ENCODE measurements at places on chromosomes 1 and 21.
A peak's percentile ranks its signal among the peaks of the same experiment; 100 is the strongest.

- no peak overlapping the region for H3K4me3 ChIP-seq
- H3K27me3 ChIP-seq, result no peaks in the 10 kb centered on the region
- no peaks in the 10 kb centered on the region for H3K36me3 ChIP-seq
- H3K27ac ChIP-seq, result no peak overlapping the region
Measured at GRCh38 chr1:228420968-228421826, 4.5 kb upstream of the TRIM17 start.

GRCh38 chr1:82299656-82300055, 498.9 kb downstream of the ADGRL2 start:
- no peak overlapping the region for H3K4me3 ChIP-seq
- DNase-seq, result no peak
- H3K36me3 ChIP-seq, result no peaks in the 10 kb centered on the region
- no peak overlapping the region for H3K27ac ChIP-seq
- no peaks in the 10 kb centered on the region for H3K4me1 ChIP-seq

GRCh38 chr1:220809704-220810103, 23.0 kb downstream of the MTARC1 start:
- peaks cover 5% of the 10 kb centered on the region for H3K4me1 ChIP-seq
- no peak for DNase-seq
- H3K27me3 ChIP-seq, result no peaks in the 10 kb centered on the region
- no peak overlapping the region for H3K4me3 ChIP-seq
- H3K27ac ChIP-seq, result no peak overlapping the region
- no peaks in the 10 kb centered on the region for H3K36me3 ChIP-seq

DNA sequence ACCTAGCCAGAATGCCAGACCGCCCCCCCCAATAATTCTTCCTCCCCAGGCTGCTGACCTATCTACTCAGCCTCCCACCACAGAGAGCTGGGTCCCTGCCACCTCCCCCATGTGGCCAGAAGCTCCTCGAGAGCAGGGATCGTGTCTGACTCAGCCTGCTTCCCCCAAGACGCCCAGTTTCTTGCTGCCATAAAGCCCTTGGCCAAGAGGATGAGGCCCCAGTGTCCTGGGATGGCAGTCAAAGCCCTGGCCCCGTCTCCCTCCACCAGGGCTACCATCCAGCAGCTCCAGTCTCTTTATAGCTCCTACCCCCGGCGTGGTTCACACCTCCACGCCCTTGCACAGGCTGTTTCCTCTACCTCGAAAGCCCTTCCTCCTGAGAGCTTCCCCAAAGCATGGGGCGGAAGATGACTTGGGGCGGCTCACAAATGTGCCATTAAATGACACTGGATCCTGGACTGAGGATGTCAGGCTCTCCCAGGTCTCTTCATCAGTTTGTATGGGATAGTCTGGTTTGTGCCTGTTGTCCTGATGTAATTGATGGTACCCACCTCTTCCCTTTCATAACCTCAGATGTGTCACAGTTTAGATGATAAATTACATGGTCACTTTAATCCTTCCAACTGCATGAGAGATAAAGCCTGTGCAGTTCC, 13.2 kb downstream of the ADGRB2 start:
- no peak for DNase-seq
- no peak overlapping the region for H3K4me3 ChIP-seq
- H3K27me3 ChIP-seq, result no peaks in the 10 kb centered on the region
- H3K36me3 ChIP-seq, result no peaks in the 10 kb centered on the region
- no peak overlapping the region for H3K27ac ChIP-seq

GRCh38 chr1:28329395-28330153, 734 bp downstream of the MED18 start:
- peak; percentile 28 for DNase-seq
- peak overlapping the region; percentile 48 for H3K4me3 ChIP-seq

DNA sequence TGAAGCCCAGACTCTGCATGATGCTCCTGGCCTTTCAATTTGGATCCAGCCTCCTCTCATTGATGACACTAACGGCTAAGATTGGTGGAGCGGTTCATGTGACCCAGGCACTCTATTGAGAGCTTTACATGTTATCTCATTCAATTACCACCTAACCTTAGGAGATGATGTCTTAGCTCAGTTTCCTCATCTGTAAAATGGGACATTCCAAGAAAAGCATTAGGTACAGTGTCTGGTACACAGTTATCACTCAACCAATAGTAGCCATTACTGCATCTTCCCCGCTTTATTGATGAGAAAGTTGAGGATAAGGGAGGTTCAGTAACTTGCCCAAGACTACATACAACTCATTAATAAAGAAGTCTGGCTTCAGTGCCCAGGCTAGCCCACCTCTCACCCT, 17.0 kb downstream of the HEYL start:
- H3K4me3 ChIP-seq, result no peak overlapping the region
- H3K27ac ChIP-seq, result no peak overlapping the region
- no peaks in the 10 kb centered on the region for H3K4me1 ChIP-seq
- peaks cover 4% of the 10 kb centered on the region for H3K27me3 ChIP-seq
- H3K36me3 ChIP-seq, result no peaks in the 10 kb centered on the region
- DNase-seq, result no peak

DNA sequence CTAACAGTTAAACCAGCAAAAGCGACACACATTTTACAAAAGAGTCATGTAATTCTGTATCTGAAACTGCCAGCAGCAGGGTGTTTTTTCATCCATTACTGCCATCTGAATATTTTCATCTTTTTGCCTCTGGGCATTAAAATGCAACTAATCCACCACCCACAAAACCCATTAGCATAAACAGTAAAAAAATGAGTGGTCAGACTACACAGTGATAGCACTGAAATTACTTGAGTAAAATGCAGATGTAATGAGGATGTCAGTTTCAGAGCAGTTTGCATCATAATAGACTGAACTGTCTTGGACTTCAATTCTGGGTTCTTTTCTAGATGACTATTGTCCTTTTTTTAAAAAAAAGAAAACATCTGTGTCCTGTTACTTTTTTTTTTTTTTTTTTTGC, 132.3 kb downstream of the GABPA start:
- no peak overlapping the region for H3K27ac ChIP-seq
- H3K4me1 ChIP-seq, result no peaks in the 10 kb centered on the region
- no peak overlapping the region for H3K4me3 ChIP-seq
- DNase-seq, result peak; percentile 22

GRCh38 chr21:45465611-45466329, 60.8 kb downstream of the COL18A1 start:
- peaks cover 4% of the 10 kb centered on the region for H3K4me1 ChIP-seq
- DNase-seq, result peak; percentile 63
- H3K27ac ChIP-seq, result peak overlapping the region; percentile 53
- peaks cover 4% of the 10 kb centered on the region for H3K36me3 ChIP-seq
- H3K4me3 ChIP-seq, result no peak overlapping the region

DNA sequence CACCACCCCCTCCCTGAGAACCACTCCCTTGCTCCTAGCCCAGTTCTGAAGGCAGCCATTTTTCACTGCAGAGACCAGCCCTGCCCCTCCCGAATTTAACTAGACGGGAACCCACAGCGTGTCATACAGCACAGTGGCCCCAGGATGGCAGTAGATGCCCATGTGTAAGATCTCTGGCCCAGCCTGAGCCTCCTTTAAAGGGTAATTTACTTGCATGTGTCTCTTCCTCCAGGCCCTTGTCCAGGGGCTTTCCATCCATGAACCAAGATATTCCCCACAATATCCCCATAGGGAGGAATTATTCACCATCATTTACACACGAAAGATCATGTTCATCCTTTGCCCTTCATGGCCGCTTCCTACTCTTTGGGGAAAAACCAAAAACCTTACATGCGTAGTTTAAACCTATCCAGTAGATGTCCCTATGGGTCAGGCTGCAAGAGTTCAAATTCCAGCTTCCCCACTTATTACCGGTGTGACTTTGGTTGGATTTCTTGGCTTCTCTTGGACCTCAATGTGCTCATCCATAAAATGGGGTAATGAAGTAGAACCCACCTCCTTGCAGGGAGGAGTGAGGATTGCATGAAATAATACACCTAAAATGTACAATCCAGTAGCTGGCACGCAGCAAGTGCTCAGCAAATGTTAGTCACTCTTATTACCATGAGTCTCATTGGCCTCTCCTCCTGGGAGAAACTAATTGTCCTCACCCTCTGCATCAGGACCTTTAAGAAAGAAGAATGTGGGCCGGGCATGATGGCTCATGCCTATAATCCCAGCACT, 4.0 kb upstream of the LACTBL1 start:
- H3K4me1 ChIP-seq, result peaks cover 13% of the 10 kb centered on the region
- H3K27me3 ChIP-seq, result no peaks in the 10 kb centered on the region
- H3K4me3 ChIP-seq, result no peak overlapping the region
- peak; percentile 82 for DNase-seq
- no peak overlapping the region for H3K27ac ChIP-seq

DNA sequence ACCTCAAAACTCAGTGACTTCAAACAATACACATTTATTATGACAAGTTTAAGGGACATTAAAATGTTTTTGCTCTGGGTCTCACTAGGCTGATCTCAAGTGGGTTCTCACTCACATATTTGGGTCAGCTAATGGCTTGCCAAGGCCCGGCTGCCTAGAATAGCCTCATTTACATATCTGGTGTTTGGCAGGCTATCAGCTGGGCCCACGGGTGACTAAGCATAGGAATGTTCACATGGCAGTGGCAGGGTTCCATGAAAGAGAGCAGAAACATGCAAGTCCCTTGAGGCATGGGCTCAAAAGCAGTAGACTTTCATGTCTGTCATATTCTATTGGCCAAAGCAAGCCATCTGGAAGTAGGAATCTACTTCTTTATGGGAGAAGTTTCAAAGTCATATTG, 492.6 kb downstream of the KCNT2 start:
- no peaks in the 10 kb centered on the region for H3K4me1 ChIP-seq
- DNase-seq, result no peak
- H3K27me3 ChIP-seq, result no peaks in the 10 kb centered on the region
- H3K36me3 ChIP-seq, result no peaks in the 10 kb centered on the region

- H3K4me3 ChIP-seq, result no peak overlapping the region
- DNase-seq, result no peak
- H3K36me3 ChIP-seq, result no peaks in the 10 kb centered on the region
- H3K4me1 ChIP-seq, result peaks cover 72% of the 10 kb centered on the region
Measured at GRCh38 chr1:27525296-27526272, 35.6 kb upstream of the WASF2 start.

DNA sequence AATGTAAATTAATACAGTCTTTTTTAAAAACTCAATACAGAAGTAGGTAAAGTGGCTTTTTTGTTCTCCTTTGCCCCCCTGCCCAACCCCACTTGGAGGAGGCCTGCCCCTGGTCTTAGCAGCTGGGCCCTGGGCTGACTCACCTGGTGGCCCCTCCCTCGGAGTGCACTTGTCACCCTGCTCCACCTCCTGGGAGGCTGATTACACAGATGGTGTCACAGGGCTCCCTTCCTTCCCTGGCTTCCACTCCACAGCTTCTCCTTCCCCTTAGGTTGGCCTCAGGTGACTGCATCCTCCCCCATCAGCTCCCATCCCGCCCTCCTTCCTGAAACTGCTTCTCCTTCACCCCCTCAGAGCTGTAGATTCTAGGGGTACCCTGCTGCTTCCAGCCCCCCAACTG, 11.7 kb upstream of the CAPN9 start:
- no peaks in the 10 kb centered on the region for H3K27me3 ChIP-seq
- H3K4me3 ChIP-seq, result no peak overlapping the region
- H3K27ac ChIP-seq, result no peak overlapping the region
- no peaks in the 10 kb centered on the region for H3K4me1 ChIP-seq
- no peaks in the 10 kb centered on the region for H3K36me3 ChIP-seq

GRCh38 chr1:22761821-22762220, 51.2 kb downstream of the EPHB2 start:
- peak; percentile 44 for DNase-seq
- no peaks in the 10 kb centered on the region for H3K36me3 ChIP-seq
- H3K27me3 ChIP-seq, result no peaks in the 10 kb centered on the region
- H3K4me1 ChIP-seq, result no peaks in the 10 kb centered on the region
- no peak overlapping the region for H3K4me3 ChIP-seq
- H3K27ac ChIP-seq, result no peak overlapping the region

DNA sequence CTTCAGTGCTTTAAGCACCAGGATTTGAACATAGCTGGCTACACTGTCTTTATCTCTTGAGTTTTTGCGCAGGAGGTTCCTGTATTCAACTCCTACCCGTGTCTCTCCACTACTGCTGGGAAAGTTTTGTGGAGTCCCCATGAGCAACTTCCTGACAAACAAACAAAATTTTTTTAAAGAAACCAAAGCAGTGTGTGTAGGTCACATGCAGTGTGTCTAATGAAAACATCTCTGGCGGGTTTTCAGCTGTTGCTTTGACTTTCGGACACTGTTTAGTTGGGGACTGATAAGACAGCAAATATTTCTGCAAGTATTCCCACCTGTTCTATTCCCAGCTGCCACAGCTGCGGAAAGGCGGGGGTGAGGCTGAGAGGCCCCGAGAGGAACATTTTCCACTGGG, 2.0 kb downstream of the PSEN2 start:
- peaks cover 3% of the 10 kb centered on the region for H3K36me3 ChIP-seq
- H3K27me3 ChIP-seq, result no peaks in the 10 kb centered on the region
- peaks cover 11% of the 10 kb centered on the region for H3K4me1 ChIP-seq
- no peak overlapping the region for H3K27ac ChIP-seq
- no peak overlapping the region for H3K4me3 ChIP-seq

GRCh38 chr1:28416509-28417194, 47.1 kb downstream of the PHACTR4 start:
- DNase-seq, result peak; percentile 48
- H3K27ac ChIP-seq, result peak overlapping the region; percentile 73
- no peaks in the 10 kb centered on the region for H3K27me3 ChIP-seq
- H3K4me3 ChIP-seq, result no peak overlapping the region
- peaks cover 5% of the 10 kb centered on the region for H3K36me3 ChIP-seq
- peaks cover 17% of the 10 kb centered on the region for H3K4me1 ChIP-seq

DNA sequence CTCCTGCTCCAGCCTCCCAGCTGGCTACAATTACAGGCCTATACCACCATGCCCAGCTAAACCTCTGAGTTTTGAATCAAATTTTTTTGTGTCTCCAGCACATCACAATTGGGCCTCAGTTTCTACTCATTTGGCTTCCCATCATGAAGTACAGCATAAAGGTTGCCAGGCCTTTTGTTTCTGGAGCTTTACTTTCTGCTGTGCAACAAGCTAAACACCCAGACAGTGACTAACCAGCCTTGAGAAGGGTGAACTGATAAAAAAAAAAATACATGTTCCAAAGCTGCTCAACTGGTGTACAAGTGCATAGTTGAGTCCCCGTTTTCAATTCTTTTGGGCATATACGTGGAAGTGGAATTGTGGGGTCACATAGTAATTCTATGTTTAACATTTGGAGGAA, 25.1 kb downstream of the TIAM1 start:
- H3K4me1 ChIP-seq, result no peaks in the 10 kb centered on the region
- H3K27me3 ChIP-seq, result no peaks in the 10 kb centered on the region
- no peaks in the 10 kb centered on the region for H3K36me3 ChIP-seq
- H3K27ac ChIP-seq, result no peak overlapping the region

DNA sequence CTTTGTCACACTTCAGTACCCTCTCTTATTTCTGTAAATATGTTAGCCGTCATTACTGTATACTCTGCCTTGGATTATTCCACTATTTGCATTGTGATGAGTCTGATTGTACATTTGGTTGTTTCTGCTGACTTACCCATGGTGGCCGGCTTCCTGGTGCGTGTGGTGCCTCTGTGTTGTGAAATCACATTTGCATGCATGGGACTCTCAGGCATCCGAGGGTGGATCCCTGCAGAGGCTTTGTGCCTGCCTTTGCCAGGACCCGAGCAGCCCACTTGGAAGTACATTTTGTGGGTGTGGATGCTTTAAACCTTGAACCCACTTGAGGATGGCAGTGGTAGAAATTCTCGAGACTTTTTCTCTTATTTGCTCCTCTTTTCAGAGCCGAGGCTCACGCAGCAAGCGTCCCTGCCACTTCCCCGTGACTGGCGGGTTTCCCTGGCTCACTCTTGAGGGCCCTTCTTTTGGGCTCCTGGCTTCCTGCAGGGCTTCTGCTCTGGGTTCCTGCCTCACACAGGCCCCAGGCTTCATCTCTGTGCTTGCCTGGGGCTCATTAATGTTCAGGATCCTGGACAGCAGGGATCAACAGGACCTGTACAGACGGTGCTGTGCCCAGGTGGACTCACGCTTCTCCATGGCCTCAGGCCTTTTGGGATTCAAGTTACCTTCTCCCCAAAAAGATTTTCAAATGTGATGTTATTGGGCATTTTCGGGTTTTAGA, 36.6 kb downstream of the POFUT2 start:
- peak; percentile 2 for DNase-seq
- no peak overlapping the region for H3K27ac ChIP-seq
- no peak overlapping the region for H3K4me3 ChIP-seq
